ENCODE measurements at places on chromosomes 4 and X. TPM values are rescaled to one million over a fixed set of nuclear protein-coding genes. Genes with fewer than 3 reads are reported as not detected.

DNA sequence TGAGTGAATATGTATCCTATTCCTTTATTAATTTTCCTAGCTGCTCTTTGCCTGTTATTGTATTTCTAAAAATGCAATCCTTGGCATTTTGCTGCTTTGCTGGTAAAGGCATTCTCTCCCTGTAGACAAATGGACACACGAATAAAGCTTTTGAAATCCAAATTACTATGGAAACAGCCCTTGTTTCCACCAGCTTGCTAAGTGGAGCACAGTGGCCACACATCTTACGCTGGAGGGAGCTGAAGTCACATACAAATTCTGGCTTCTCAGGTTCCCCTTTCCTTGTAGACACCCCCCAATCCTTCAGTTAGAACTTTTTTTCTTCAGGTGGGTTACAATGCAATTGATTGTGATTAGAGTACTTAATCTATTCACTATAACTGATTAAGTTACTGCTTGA, 66.2 kb downstream of the AGA start:
- peak; percentile 68 for DNase-seq

DNA sequence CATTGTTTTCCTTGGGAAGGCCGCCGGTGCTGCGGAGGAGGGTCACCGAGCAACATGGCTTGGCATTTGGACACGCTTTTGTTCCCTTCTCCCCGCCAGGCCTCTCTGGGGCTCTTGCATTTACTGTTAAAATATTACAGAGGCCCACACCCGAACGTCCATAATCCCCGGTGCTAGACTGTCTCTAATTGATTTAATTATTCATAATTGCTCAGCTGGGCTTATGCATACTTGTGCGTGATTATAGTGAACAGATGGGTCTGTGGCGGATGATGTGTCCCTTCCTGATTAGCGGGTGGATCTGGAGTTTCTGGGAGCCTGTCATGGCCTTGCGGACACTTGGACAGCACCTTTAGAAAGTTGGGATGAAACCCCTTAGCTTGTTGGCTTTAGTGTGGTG, 100.2 kb upstream of the MSX1 start:
- DNase-seq = peak; percentile 53

- DNase-seq = no peak
Measured at GRCh38 chr4:99156992-99157391, 12.9 kb upstream of the ADH4 start.

GRCh38 chr4:156948738-156949137, 22.9 kb downstream of the PDGFC start:
- DNase-seq = no peak

SLC10A6 gene
- polyA plus RNA-seq = not detected

F11 gene
- not detected for polyA plus RNA-seq

Data from brain (organoid and tissue), 16 donors.